ENCODE measurements at places on chromosomes 1 and 21.

DNA sequence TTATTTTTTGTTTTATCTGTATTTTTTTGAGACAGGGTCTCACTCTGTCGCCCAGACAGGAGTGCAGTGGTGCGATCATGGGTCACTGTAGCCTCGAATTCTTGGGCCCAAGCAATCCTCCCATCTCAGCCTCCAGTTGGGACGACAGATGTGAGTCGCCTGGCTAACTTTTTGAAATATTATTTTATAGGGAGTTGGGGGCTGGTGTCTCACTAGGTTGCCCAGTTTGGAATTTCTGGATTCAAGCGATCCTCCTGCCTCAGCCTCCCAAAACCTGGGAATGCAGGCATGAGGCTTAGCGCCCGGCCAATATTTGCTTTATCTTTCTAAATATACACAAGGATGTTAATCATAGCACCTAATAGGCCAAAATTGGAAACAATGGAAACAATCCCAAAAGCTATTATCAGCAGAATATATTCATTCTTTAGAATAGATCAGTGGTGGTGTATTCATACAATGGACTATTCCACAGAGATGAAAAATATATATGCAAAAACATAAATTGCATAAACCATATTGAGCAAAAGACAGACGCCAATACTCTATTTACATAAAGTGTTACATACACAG is 55.9 kb downstream of the DAP3 start:
- no peak for DNase-seq

GRCh38 chr1:6245869-6246496 is 2.0 kb downstream of the HES3 start:
- DNase-seq, result peak; percentile 38

DNA sequence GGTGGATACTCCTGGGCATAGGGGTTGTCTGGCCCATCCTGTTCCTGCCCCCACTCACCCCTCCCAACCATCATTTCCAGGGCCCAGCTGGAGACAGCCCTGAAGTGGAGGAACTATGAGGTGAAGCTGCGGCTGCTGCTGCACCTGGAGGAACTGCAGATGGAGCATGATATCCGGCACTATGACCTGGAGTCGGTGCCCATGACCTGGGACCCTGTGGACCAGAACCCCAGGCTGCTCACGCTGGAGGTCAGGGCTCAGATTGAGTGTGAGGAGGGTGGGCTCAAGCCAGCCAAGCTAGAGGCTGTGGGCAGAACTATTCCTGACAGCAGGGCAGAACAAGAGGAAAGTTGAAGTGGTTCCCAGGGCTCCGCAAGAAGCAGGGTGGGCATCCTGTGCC is 14.2 kb downstream of the RHOC start:
- no peak for DNase-seq

DNA sequence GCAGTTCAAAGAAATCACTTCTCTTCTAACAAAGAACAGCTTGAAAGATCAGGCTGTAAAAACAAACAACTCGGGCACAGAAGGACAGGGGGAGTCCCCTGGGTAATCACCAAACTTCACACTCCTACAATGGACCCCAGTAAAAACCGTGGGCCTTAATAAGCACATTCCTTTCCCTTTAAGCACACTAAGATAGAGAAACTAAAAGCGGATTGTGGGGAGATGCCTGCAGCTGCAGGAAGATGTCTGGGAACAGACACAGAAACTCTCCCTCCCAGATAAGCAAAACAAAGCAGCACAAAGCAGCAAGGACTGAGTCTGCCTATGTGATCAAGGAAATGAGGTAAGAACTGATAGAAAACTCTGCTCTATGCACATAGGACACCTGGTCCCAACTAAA is 37.6 kb upstream of the CTBS start:
- DNase-seq, result no peak

- peak; percentile 11 for DNase-seq
Observed at GRCh38 chr1:51877434-51878307, 856 bp downstream of the NRDC start.

GRCh38 chr1:53754484-53755312 is 15.7 kb upstream of the GLIS1 start:
- no peak for DNase-seq

DNA sequence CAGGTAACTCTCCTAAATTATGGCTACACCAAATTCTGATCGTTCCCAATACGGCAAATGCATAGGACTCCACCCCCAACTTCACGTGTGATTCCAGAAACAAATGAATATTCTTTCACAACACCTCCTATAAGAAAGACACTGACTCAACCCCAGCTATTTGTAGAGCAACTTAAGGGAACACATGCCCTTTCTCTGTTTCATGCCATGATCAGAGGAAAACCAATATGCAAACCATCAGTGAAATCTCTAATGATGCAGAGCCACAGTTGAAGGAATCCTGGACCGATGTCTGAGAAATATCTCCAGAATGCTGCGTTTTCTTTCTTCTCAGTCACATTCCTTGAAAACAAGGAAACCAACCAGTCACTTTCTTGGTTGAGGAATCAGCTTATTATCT is 164.2 kb upstream of the PTBP2 start:
- DNase-seq, result no peak

GRCh38 chr1:52955129-52955970 is 28.3 kb downstream of the SCP2 start:
- no peak for DNase-seq

- no peak for DNase-seq
Observed at GRCh38 chr21:37742532-37742931, 173.7 kb downstream of the KCNJ6 start.

DNA sequence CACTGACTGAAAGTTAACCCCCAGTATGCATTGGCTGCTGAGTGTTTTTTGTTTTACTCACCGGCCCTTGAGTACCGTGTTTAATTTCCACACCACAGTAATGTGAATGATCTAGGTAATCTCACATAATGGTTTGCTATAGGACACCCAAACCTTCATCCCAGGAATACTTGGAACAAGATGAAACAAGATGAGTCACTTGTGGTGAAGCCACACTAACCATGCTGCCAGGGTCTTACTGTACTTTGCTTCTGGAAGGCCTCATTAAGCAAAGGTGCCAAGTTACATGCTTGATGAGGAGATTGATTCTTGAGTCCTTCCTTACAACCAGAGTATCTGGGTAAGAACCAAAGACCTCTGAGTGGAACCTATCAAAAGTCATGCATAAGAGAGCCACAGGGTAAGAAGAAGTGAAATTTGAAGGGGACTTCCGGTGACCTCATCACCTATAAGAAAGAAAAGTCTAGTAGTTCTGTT is 163.3 kb downstream of the NRIP1 start:
- DNase-seq, result peak; percentile 3

DNA sequence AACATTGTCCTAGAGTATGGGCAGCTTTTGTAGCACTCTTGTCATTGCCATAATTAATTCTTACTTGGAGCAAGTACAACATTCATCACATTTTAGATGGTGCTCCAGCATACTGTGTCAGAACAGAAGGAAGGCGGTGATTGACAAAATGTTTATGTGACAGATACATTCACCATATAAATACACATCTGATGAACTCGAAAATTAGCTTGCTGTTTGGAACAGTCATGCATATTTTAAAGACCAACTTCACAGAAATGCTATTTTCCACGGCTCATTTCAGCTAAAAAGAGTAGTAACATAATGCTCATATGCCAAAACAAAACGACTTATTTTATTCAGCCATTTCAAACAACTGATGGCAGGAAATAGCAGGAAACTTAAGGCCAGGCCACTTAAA is 302.7 kb downstream of the MRPL39 start:
- DNase-seq, result no peak

DNA sequence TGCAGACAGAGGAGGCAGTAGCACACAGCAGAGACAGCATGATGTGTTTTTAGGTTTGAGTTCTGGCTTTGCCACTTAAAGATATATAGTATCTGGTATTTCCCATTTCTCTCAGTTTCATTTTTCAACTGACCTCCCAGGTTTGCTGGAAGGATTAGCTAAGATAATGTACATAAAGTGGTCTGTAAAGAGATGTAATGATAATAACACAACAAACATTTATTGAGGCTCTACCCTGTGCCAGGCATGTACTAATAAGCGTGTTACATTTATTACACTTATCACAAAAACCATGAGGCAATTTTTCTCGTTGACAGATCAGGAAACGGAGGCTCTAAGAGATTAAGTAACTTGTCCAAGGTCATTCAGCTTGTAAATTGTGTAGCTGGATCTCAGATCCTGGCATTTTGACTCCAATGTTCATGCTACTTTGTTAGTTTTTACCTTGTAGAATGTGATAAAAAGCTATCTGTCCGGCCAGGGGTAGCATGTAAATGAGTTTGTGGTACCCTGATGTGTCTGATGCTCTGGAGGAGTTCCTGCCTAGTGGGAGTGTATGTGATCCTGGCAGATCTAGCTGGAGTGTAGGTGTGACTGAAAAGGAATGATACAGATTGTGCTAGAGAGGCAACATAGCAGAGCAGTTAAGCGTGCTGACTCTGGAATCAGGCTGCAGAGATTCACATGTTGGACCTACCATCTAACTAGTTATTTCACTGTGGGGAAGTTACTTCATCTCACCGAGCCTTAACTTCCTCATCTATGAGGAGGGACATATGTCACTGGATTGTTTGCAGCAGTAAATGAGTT is 146.6 kb downstream of the VPS13D start:
- no peak for DNase-seq

- DNase-seq, result peak; percentile 27
Observed at GRCh38 chr1:20100632-20101355, 18.5 kb downstream of the PLA2G2D start.

- DNase-seq, result no peak
Observed at GRCh38 chr1:37840711-37841110, 18.7 kb downstream of the MTF1 start.

DNA sequence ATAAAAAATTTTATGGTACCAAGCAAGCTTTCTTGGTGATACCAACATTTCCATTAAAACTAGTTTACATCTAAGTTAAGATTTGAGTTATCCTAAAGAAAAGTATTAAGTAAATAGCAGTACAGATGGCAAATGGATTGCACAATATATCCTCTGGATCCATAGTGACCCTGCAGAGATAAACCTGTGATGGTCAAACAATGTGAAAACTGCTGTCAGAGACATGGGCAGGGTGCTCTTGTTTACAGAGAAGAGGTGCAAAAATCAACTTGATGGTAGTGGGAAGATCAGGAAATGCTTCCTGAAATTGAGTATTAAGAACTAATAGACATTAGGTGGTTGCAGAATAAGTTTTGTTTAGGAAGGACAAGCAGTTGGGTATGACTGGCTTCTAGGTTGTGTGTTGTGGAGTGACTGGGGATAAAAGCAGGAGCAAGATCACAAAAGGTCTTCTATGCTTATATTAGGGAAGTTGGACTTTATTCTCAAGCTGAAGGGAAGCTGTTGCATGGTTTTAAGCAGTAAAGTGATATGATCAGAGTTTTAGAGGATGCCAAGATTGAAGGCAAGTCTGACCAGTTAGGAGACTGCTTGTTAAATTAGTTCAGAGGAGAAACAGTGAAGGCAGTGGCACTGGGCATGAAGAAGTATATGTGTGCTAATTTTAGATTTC is 9.9 kb downstream of the TTC3 start:
- no peak for DNase-seq

GRCh38 chr1:216929870-216930582 is 206.8 kb upstream of the ESRRG start:
- no peak for DNase-seq

GRCh38 chr1:31095298-31095981 is 29.9 kb upstream of the PUM1 start:
- no peak for DNase-seq

GRCh38 chr1:21963477-21964217 is 13.2 kb upstream of the CELA3B start:
- peak; percentile 90 for DNase-seq

DNA sequence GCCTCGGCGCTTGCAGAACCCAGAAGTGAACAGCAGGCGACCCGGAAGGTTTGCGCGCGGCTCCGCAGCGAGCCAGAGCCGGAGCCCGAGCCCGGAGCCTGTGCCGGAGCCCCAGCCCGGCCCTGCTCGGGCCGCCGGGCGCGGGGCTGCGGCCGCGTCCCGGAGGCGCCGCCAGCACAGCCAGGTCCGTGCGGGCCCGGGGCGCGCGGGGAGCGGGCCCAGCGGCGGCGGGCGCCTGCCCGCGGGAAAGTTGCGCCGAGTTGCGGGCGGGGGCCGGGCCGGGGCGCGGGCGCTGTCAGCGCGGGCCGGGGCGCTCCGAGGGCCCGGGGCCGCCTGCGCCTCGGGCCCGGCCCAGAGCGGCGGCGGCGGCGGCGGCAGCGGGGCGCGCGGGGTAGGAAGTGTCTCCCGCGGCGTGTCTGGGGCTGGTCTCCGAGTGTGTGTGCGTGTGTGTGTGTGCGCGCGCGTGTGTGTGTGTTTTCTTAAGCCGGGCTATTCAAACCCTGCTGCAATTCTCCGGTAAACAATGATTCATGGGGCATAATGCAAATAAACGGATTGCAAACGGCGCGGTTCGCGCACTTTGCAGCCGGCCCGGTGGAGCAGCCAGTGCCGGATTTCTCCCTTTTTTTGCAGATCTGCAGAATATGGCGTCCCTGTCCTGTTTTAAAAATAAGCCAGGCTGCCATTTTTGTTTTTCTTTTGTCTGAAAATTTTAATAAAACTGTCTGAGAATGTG is at the start of gene ZNF362:
Gene ZNF362 (plus strand): TSS at position 22 of the 736 bp plus-strand sequence. CDS start 14,083 bp downstream, outside the sequence.
- DNase-seq, result peak; percentile 57

GRCh38 chr1:4306559-4307467 is 347.6 kb upstream of the AJAP1 start:
- no peak for DNase-seq

GRCh38 chr1:167122568-167122967 is 28.7 kb downstream of the STYXL2 start:
- no peak for DNase-seq

- no peak for DNase-seq
Observed at GRCh38 chr1:150484861-150485260, 2.4 kb upstream of the TARS2 start.

DNA sequence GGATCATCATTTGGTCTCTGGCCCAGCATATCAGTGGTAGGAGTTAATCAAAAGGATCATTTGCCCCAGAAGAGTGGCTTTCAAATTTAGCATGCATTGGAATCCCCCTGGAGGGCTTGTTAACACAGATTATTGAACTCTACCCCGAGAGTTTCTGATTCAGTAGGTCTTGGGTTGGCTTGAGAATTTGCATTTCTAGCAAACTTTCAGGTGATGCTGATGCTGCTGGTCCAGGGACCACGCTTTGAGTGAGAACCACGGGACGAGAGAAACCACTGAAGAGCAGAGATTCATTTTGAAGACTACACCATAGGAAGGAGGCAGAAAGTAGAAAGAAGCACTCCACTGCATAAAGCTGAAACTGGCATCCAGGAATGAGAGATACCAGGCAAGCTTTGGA is 81.3 kb upstream of the DUSP10 start:
- no peak for DNase-seq

GRCh38 chr1:216576234-216576937 is 146.8 kb downstream of the ESRRG start:
- no peak for DNase-seq

- DNase-seq, result no peak
Observed at GRCh38 chr1:215022741-215023141, 59.8 kb upstream of the KCNK2 start.

DNA sequence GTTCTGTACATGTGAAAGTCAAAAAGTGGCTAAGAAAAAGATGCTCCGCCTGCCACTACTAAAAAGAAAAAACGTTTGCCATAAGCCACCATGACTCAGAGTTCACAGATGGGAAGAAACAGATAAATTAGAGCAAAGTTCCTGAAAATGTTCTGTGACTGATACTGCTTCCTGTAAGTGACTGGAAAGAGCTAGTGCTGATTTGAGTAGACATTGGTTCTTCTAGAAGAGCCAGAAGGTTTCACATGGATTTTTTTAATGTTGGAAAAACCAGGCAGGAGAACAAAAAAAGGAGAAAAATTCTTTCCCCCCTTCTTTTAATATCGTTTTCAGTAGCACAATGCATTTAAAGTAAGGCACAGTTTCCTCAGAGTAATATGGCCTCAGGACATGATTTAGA is 221.4 kb downstream of the HLX start:
- DNase-seq, result no peak

All from stimulated activated CD4-positive, alpha-beta T cell treated with anti-CD3 and anti-CD28 coated beads, Interleukin-2, amount 100 ng/mL, for 48 hours (primary cell).